IMR-90 (cell line): ENCODE measurements at places on chromosomes 16 and 17. TPM values are rescaled to one million over a fixed set of nuclear protein-coding genes. Genes with fewer than 3 reads are reported as not detected.

DNA sequence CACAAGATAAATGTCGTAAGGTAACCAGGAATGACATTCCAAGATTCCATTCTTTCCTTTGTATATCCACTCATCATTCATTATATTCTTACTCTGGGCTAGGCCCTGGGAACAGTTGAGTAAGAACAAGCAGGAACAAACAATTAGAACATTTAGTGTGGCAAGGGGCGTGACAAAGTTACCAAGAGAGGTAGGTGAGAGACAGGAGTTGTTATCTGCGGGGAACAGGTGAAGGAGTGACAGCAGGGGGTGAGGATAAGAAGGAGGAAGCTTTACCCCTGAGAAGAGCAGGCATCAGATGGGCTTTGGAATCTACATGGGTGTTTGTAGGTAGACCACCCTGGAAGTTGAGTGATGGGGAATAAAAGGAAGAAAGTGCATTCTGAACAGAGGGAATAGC is 568.9 kb downstream of the WWOX start:
- DNase-seq: no peak

The EXOC3L1 gene
- polyA plus RNA-seq: 0.09 TPM in 1 of 2 replicates, not detected in the other

The NKD1 gene
- not detected in 2 replicates for polyA plus RNA-seq

GRCh38 chr16:79395591-79395990 is 204.9 kb downstream of the MAF start:
- no peak for DNase-seq

- DNase-seq: no peak
Measured at GRCh38 chr17:17035920-17036523, 6.2 kb upstream of the MPRIP start.

- DNase-seq: no peak
Measured at GRCh38 chr17:45432405-45433158, at the start of gene ARHGAP27. ARHGAP27 (minus strand) TSS chr17:45432870; CDS start chr17:45430279, 2,591 bp downstream.

DNA sequence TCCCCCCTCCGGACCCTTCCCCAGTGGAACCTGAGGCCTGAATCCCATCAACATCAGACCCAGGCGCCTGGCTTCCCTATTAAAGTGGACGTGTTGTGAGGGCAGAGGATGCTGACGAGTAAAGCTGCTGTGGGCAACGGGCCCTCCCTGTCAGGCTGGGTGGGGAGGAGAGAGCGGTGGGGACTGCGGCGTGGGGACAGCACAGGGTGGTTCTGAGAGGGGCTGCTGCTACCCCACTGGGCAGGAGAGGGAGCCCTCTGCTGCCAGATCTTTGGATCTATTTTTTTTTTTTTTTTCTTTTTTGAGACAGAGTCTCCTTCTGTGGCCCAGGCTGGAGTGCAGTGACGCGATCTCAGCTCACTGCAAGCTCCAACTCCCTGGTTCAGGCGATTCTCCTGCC is 5.9 kb downstream of the CA5A start:
- DNase-seq: no peak

The GSG1L gene
- not detected in 2 replicates for polyA plus RNA-seq
